ENCODE measurements at places on chromosomes 3 and 15.

DNA sequence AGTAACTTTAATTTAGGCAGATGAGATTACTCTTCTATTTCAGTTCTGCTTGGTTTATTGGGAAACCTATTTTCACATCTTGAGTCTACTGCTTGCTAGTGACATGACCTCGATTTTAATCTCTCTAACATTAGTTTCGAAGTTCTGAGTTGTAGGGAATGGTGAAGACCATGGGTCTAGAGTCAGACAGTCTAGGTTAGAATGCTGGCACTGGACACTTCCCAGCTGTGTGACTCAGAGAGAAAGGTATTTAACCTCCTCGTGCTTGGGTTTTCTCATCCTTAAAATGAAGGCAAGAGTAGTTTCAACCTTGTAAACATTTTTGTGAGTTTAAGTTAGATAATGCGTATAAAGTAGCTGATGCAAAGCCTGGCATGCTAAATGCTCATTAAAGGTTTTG is 422.1 kb downstream of the GRM7 start:
- no peak for DNase-seq

DNA sequence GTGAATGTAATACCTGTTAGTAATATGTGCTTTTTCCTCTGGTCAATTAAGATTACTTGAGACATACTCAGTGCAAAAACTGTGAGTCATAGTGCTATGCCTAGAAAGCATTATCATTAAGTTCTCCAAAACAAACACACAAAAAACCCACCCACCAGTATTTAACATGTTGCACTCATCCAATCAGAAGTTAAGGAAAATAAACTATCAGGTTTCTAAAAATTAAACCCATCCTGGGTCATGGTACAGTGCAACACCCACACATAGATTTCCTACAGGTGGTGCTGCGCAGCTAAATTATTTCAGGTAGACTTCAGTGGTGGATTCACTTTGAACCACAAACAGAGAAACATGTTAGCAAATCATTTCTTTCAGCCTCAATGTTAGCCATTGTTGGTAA is 264.4 kb upstream of the VEPH1 start:
- no peak for DNase-seq

GRCh38 chr3:31635545-31635944 is 102.8 kb downstream of the STT3B start:
- no peak for DNase-seq

- no peak for DNase-seq
Observed at GRCh38 chr3:56938530-56938929, 121.9 kb upstream of the SPATA12 start.

- no peak for DNase-seq
Observed at GRCh38 chr3:52256622-52257021, 11.1 kb downstream of the PPM1M start.

GRCh38 chr3:133711013-133711412 is 35.2 kb upstream of the TF start:
- no peak for DNase-seq

GRCh38 chr15:33124279-33124678 is 70.2 kb downstream of the FMN1 start:
- no peak for DNase-seq

DNA sequence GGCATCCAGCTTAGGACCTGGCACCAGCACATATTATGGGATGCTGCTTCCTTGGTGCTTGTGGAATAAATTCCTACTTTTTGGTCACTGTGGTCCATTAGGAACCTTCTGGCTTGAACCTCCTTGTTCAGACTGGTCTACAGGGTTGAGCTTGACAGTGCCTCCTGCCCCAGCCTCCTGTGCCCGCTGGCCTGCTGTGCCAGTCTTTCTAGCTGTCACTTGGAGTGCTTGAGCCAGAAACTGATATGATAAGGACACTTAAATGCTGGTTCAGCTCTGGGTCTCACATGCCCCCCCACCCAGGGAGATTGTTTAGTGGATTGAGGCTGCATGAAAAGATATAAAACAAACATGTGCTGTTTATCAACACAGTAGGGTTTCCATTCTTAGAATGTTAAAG is 147.8 kb downstream of the SLCO3A1 start:
- no peak for DNase-seq

- DNase-seq: no peak
Observed at GRCh38 chr15:97661796-97662195, 298.7 kb upstream of the ARRDC4 start.

- DNase-seq: peak; percentile 2
Observed at GRCh38 chr15:31867536-31868442, 162.5 kb upstream of the CHRNA7 start.

DNA sequence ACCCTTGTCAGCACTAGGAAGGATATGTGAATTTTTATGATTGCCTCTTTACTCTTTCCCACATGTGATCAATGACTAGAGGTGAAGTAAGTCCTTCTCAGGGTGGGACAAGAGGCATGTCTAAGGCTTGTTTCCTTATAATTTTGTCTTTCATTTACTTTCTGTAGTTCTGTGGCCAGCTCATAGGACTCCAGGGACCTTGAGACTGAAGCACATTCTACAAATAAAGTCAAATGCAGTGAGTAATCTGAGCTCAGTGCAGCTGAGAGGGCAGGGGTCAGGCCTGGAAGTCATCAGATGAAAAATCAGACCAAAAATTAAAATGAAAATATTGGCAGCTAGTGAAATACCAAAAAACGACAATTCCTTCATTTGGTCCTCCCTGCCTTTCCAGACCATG is 424.7 kb upstream of the THBS1 start:
- no peak for DNase-seq

DNA sequence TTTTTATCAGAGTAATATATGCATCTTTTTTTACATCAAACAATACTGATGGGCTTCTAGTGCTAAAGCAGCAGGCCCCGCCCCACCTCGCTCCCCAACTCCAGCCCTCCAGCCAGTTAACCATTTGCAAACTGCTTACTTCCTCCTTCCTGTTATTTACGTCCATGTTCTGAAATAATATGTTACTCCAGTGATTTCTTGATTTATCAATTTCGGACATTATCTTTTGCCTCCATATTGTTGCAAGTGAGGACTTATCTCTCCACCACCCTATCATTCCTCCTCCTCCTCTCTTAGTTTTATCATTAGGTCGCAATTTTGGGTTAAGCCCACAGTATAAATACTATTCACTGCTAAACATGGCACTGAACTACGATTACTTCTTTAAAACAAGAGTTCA is 39.5 kb downstream of the ZNF710 start:
- no peak for DNase-seq

DNA sequence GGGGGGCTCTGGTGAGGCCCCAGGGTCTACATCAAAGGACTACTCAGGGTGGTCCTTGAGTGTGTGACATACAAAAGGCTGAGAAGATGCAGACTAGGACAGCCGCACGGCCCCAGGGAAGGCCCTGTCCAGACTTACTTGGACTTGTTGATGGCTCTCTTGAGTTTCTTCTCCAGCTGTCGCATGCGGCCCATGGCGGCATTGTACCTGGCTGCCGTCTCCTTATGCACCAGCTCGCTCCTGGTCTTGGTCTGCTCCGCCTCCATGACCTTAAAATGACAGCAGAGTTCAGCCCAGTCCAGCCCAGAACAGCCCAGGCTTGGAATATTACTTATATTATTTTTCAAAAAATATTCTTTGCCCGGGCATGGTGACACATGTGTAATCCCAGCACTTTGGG is 56.0 kb downstream of the CAPN7 start:
- no peak for DNase-seq

DNA sequence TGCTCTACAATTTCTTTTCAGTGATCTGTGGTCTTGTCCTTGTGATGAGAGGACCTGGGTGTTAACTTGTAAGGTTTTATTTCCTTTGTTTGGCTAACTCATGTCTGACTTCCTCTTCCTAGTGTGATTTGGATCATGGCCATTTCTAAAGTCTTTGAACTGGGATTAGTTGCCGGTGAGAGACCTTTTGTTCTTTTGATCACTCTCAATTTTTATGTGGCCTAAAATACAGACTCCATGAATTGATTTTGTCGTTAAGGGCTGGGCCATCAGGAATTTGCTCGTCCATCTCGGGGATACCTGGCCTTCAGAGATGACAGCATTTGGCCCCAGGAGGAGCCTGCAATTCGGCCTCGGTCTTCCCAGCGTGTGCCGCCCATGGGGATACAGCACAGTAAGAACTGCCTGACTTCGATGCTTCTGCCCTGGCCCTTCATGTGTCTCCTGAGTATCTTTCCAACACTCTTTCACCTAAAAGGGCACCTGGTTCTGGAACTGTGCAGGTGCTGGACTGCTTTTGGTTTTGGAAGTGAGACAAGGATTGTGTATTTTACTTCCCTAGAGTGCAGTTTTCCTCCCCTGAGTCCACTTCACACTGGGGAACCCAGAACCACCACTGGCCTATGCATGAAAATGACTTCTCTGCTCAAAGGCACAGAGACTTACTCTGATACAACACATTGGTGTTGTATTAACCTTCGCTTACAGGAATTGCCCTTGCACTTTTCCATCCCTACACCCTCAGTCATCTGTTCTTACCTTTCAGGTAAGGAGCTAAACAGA is 13.1 kb upstream of the LRRC2 start:
- DNase-seq: no peak

DNA sequence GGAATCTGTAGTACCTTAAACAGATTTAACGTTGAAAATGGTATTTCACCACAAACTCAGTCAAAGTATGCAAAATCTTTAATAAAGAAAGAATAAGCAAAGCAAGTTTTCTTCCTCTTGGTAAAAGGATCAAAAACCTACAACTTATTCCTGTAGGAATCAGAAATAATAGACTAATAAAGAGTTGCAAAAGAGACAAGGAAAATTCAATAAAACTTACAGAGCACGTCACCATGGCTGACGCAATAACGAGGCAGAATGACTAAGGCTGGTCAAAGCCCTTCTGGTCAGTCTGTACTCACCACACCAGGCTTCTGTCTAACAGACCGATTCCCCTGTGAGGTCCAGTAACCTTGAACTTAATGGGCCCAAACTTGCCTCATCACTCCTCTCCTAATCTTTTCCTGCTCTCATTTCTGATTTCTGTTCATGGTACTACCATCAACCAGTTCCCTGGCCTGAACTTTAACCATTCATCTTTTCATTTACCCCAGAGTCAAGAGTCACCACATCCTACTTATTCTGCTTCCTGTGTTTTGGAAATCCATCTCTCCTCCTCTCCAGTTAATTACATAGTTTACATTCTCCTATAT is 5.0 kb downstream of the MASP1 start:
- no peak for DNase-seq

- DNase-seq: no peak
Observed at GRCh38 chr3:194836661-194837060, 151.0 kb downstream of the FAM43A start.

DNA sequence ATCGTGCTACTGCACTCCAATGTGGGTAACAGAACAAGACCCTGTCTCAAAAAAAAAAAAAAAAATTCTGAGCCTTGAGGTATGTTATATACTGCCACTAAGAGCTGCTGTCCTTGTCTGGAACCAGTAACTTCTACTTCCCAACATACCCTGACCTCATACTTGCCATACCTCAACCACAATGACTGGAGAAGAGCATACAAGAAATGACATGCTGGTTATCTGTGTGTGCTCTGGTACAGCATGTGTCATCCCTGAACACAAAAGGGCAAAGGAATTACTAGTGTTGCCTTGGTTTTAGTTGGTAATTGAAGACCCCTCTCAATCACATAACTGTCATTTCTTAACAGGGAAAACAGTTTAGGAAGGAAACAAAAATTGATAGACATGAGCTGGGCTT is 54.5 kb downstream of the MRPS25 start:
- no peak for DNase-seq

GRCh38 chr15:96276438-96277210 is 53.9 kb upstream of the NR2F2 start:
- DNase-seq: no peak

DNA sequence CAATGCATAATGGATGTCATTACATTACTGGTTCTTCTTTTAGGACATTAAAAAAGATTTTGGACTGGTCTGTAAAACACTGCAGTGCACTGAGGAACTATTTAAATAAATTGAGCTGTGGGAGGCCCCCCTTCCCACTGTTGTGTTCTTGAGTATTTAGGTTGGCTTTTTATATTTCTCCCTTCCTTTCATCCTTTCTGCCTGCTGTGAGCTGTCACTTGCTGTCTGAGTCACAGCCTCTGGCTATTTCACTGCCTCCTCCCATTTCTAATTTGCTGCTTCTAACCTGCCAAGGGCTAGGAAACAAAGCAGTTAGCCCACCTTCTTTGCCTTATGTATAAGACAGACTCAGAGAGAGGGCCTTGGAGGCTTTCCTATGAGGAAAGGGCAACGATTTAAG is 89.0 kb upstream of the FNDC3B start:
- peak; percentile 78 for DNase-seq

- no peak for DNase-seq
Observed at GRCh38 chr3:150247441-150247840, 160.7 kb upstream of the TSC22D2 start.

DNA sequence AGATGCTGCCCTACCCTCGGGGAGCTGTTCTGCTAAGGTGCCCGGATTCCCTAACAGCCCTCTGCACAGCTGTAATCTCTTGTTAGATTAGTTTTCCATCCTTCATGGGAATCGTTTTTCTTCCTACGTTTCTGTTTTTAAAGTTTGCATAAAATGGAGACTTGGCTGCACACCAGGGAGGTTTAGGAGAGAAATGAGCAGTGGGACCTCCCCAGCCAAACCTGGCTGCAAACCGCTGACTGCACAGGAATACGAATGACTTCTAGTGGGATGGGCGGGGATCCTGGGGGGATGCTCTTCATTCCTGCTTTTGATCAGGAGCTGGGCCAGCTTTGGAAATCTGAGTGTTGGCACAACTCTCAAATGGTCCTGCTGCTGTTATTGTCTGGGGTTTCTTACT is 77.5 kb downstream of the THSD4 start:
- no peak for DNase-seq

DNA sequence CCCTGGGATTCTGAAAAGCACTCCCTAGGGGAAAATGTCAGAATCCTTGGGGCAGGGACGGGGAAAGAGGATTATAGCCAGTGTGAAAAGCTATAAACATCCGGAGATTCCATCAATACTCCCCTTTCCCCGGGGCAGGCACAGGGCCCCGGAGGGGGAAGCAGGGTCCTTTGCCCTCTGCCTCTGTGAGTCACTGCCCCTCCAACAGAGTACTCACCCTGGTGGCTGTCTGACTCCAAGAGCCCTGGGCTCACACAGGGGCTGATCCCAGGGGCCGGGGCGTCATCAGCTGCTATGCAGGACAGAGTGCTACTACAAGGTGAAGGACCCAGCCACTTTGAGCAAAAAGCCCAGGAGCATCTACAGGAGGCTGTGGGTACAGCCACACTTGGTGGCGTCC is 133.0 kb upstream of the PRR20G start:
- DNase-seq: no peak

DNA sequence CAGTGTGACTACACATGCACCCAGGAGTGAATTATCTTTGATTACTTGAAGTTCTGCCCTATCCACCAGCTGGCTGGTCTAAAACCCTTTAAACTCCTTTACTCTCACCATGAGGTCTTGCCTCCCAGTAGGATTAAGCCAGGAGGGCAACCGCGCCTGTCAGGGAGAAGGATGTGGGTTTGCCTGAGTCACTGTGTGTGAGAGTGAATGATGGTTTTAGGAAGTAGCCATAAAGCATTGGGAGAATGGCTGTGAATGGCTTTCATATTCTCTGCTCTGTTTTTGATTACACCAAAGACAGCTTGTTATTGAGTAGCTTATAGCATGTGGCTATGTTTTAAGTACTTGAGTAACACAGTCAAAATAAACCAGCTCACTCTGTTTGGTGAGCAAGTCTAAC is 637.7 kb upstream of the TBL1XR1 start:
- DNase-seq: peak; percentile 14

- no peak for DNase-seq
Observed at GRCh38 chr3:139104062-139104461, 59.4 kb upstream of the PRR23C start.

GRCh38 chr15:55820043-55820442 is 77.1 kb upstream of the PRTG start:
- no peak for DNase-seq

GRCh38 chr3:185984203-185984602 is 46.4 kb upstream of the TRA2B start:
- no peak for DNase-seq

GRCh38 chr15:25943831-25944230 is 80.7 kb upstream of the ATP10A start:
- DNase-seq: no peak
